Activated CD4-positive, alpha-beta memory T cell treated with anti-CD3 and anti-CD28 coated beads for 36 hours (primary cell): ENCODE measurements at places on chromosomes 3 and 15. TPM values are rescaled to one million over a fixed set of nuclear protein-coding genes. Genes with fewer than 3 reads are reported as not detected.

ZBED2 gene
- 609 TPM for total RNA-seq

CAV3 gene
- total RNA-seq = not detected

RAD54L2 gene
- total RNA-seq = 30.0 TPM

AGTR1 gene
- total RNA-seq = not detected

LSMEM2 gene
- not detected for total RNA-seq

ASB14 gene
- total RNA-seq = not detected

GOLGA6L2 gene
- not detected for total RNA-seq

KPNA1 gene
- 43.4 TPM for total RNA-seq

FAM174B gene
- total RNA-seq = 7.7 TPM

ZNF860 gene
- not detected for total RNA-seq

STRIT1 gene
- total RNA-seq = not detected

LRRC3B gene
- total RNA-seq = not detected

PLCB2 gene
- total RNA-seq = 65.3 TPM

GPR87 gene
- total RNA-seq = 1.1 TPM

- no peaks in the 10 kb centered on the region for H3K27me3 ChIP-seq
- H3K36me3 ChIP-seq = no peaks in the 10 kb centered on the region
- no peak overlapping the region for H3K4me3 ChIP-seq
- no peak for DNase-seq
- no peaks in the 10 kb centered on the region for H3K4me1 ChIP-seq
Observed at GRCh38 chr3:123751433-123751832, 132.7 kb downstream of the MYLK start.

DNA sequence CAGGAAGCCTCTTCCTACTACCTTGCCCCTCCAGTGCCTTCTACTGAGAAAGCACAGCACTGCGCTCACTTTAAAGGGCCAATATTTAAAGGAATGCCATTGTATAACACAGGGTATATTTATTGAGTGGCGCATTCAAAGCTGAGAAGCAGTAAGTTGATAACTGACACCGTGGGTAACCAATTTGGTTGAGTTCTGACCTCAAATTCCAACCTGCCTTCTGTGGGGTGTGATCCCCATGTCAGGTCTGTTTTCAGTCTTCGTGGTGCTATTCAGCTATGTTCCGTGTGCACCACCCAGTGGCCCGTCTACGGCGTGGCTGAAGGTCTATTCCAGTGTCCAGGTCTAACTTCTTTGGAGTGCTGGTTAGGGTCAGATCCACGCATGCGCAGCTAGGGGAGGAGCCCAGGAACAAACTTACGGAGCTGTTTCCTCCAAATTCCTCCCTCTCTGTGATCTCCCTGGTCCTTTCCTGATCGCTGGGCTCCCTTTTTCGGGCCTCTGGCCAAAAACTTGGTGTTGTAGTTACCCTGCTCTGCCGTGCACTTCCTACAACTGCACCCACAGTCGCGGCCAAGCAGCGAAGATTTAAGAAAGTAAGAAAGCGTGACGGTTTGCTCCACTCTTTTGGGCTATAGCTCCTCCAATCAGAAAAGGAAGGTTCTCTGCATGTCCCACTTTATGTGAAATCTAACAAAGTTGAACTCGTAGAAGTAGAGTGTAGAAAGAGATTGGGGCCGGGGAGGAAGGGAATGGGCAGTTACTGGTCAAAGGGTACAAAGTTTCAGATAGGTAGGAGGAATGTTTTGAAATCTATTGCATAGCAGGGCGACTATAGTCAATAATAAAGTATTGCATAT lies 7.7 kb downstream of the LRRC2 start:
- peak overlapping the region; percentile 71 for H3K4me3 ChIP-seq
- H3K27ac ChIP-seq = no peak overlapping the region
- DNase-seq = peak; percentile 78
- no peaks in the 10 kb centered on the region for H3K36me3 ChIP-seq

DNA sequence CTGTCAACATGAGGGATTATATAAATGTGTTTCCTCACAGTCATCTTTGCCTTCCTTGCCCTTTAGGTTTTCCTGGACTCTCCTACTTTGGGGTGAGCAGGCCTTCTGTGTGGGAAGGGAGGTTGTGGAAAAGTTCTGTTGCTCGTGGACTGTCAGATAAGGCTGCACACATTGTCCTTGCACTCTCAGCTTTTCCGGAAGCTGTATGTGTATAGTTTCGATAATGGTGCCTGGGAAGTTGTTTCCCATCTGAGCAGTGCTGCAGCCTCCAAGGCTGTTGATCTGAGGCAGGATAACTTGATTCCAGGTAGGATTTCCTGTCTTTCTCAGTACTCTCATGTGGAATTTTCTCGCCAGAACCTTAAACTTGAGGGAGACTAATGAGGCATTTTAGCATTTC lies 297.8 kb upstream of the AZI2 start:
- DNase-seq = no peak
- no peaks in the 10 kb centered on the region for H3K36me3 ChIP-seq
- no peak overlapping the region for H3K27ac ChIP-seq
- H3K4me1 ChIP-seq = no peaks in the 10 kb centered on the region

- H3K4me1 ChIP-seq = no peaks in the 10 kb centered on the region
- no peak for DNase-seq
- no peak overlapping the region for H3K4me3 ChIP-seq
- H3K36me3 ChIP-seq = no peaks in the 10 kb centered on the region
Observed at GRCh38 chr3:87354398-87354797, 78.0 kb upstream of the POU1F1 start.

GRCh38 chr3:57596495-57597126 lies 533 bp downstream of the ARF4 start:
- DNase-seq = peak; percentile 78
- H3K36me3 ChIP-seq = peaks cover 14% of the 10 kb centered on the region
- no peaks in the 10 kb centered on the region for H3K27me3 ChIP-seq
- peak overlapping the region; percentile 97 for H3K4me3 ChIP-seq
- peaks cover 44% of the 10 kb centered on the region for H3K4me1 ChIP-seq
- H3K27ac ChIP-seq = peak overlapping the region; percentile 99

- H3K27ac ChIP-seq = no peak overlapping the region
- H3K27me3 ChIP-seq = peaks cover 3% of the 10 kb centered on the region
- H3K4me1 ChIP-seq = peaks cover 6% of the 10 kb centered on the region
- no peak for DNase-seq
- H3K36me3 ChIP-seq = no peaks in the 10 kb centered on the region
Observed at GRCh38 chr15:38046257-38047051, 112.0 kb downstream of the TMCO5A start.

DNA sequence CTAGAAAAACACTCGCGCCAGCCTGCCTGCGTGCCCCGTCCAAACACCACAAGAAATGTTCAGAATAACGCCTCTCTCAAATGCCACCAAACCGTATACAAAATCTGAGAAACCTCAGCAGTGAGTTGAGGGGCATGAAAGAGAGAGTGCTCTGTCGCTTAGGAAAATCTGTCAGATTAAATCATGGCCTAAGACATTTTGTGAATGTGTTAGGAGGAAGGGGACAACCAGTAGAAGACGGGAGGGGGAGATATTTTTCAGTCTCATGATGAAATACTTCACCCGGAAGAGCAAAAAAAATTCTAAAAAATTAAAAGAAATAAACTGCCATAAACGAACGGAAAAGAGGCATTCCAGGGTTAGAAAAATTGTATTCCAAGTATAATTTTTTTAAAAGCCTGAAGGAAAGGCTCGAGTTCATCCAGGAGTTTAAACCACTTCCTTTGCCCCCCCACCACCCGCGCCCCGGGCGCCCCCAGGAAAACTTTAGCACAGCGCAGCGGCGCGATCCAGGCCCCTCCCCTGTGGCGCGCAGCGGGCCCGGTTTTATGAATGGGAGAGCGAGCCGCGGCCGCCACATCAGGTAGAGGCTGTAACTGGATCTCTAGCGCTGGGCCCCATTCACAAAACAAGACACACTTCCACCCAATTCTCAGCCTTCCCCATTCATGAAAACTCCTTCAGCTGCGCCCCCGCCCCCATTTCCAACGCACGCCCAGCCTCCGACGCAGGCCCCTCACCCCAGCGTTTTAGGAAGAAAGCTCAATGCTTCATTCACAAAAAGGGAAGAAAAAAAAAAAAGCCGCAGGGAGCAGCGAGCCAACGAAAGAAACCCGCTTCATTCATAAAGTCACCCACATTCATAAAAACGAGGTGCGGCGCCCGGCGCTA lies 1.4 kb downstream of the ETV5 start:
- peak overlapping the region; percentile 67 for H3K4me3 ChIP-seq
- H3K27ac ChIP-seq = no peak overlapping the region
- DNase-seq = peak; percentile 66
- no peaks in the 10 kb centered on the region for H3K36me3 ChIP-seq

GRCh38 chr15:65653341-65653740 lies 31.6 kb downstream of the SLC24A1 start:
- H3K4me3 ChIP-seq = no peak overlapping the region
- peaks cover 9% of the 10 kb centered on the region for H3K4me1 ChIP-seq
- H3K27me3 ChIP-seq = no peaks in the 10 kb centered on the region
- peaks cover 17% of the 10 kb centered on the region for H3K36me3 ChIP-seq

DNA sequence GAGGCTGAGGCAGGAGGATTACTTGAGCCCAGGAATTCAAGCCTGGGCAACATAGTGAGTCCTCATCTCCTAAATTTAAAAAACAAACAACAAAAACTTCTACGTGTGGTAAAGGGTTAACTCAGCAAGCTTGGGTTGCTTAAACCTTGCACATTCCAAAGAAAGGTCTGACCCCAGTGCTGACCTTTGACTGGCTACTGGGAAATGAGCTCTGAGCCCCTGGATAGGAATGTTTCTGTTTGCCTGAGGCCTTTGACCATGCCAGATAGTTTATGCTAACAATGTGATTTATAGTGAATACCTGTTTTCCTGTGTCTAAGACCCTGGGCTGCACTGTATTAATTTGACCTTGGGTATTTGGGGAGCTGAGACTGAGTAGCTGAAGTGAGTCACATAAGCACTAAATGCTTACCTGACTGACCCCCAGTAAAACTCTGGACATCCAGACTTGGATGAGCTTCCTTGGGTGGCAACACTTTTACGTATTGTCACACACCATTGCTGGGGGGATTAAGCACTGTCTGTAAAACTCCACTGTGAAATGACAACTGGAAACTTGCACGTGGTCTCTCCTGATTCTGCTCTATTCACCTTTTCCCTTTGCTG lies 20.7 kb downstream of the TCAIM start:
- peaks cover 9% of the 10 kb centered on the region for H3K36me3 ChIP-seq
- no peak for DNase-seq
- H3K27me3 ChIP-seq = no peaks in the 10 kb centered on the region
- no peak overlapping the region for H3K27ac ChIP-seq
- no peaks in the 10 kb centered on the region for H3K4me1 ChIP-seq

- no peak overlapping the region for H3K4me3 ChIP-seq
- no peak overlapping the region for H3K27ac ChIP-seq
- no peak for DNase-seq
- H3K4me1 ChIP-seq = peaks cover 6% of the 10 kb centered on the region
Observed at GRCh38 chr3:153129426-153129825, 32.6 kb upstream of the RAP2B start.

DNA sequence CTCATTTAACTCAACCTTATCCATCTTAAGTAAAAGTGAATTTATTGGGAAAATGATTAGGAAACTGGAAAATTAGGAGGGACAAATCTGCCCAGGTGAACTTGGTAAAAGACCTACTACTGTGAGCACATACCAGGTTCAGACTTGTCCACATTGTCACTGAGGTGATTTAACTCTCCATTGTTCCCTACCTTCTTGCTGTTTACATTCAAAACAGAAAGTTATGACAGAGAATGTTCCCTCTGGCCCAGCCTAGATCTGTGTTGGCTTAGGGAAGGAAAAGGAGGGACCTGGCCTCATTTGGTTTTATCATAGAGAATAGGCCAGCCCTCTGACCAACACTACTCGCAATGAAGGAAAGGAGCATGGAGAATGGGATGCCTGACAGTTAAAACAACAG lies 117.6 kb downstream of the SATB1 start:
- no peaks in the 10 kb centered on the region for H3K36me3 ChIP-seq
- no peaks in the 10 kb centered on the region for H3K4me1 ChIP-seq
- DNase-seq = no peak
- H3K4me3 ChIP-seq = no peak overlapping the region
- H3K27ac ChIP-seq = no peak overlapping the region
- H3K27me3 ChIP-seq = no peaks in the 10 kb centered on the region

DNA sequence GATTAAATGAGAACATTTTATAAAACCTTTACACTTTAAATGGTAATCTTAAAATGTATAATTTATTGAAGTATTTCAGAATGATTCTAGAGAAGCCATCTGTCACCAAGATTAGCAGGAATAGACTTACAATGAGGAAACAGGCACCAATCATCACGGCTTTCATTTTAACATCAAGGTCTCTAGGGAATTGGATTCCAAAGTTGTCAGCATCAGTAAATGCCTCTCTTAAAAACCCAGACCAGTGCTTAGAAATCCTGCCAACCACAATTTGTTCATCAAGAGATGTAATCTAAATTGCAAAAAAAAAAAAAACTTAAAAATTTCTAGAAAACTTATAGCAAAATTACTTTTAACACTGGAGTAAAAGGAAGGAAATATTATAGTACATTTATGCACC lies 20.3 kb downstream of the PLSCR2 start:
- H3K4me1 ChIP-seq = no peaks in the 10 kb centered on the region
- no peak overlapping the region for H3K4me3 ChIP-seq
- H3K27ac ChIP-seq = no peak overlapping the region

DNA sequence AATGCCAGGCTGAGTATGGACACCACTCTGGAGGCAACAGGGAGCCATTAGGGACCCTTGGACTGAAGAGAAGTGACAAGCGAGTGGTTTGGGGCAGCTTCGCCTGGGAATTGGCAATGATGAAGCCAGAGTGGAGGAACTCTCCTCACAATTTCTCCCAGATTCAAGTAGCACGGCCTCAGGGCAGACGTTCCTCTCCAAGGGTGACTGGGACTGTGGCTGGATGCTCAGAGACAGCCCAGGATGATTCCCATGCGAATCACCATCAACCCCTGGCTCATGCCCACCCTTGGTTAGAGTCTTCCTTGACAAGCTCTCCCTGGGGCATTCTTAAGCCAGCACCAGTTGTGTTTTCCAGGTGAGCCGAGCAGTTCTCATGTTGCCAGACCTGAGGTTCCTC lies 16.3 kb upstream of the DOCK3 start:
- no peaks in the 10 kb centered on the region for H3K36me3 ChIP-seq
- no peak overlapping the region for H3K4me3 ChIP-seq
- peaks cover 21% of the 10 kb centered on the region for H3K4me1 ChIP-seq

GRCh38 chr3:168973897-168974296 lies 689.6 kb downstream of the MECOM start:
- no peaks in the 10 kb centered on the region for H3K36me3 ChIP-seq
- H3K27ac ChIP-seq = no peak overlapping the region
- H3K27me3 ChIP-seq = no peaks in the 10 kb centered on the region
- no peak overlapping the region for H3K4me3 ChIP-seq

DNA sequence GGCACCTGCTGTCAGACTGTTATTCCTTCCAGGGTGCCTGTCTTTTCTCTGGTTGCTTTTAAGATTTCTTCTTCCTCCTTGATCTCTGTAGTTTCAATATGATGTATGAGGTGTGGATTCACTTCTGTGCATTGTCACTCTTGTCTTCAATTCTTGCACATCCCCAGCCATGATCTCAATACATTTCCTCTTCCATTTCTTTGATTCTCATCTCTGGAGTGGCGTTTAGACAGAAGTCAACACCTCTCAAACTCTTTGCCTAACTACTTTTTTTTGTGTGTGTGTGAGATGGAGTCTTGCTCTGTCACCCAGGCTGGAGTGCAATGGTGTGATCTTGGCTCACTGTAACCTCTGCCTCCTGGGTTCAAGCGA lies 224.4 kb upstream of the LYSMD4 start:
- H3K4me3 ChIP-seq = no peak overlapping the region
- no peaks in the 10 kb centered on the region for H3K36me3 ChIP-seq
- no peak overlapping the region for H3K27ac ChIP-seq
